Activated naive CD8-positive, alpha-beta T cell treated with anti-CD3 and anti-CD28 coated beads for 36 hours (primary cell): ENCODE measurements at places on chromosomes 1 and 21. TPM values are rescaled to one million over a fixed set of nuclear protein-coding genes. Genes with fewer than 3 reads are reported as not detected.

The LENEP gene
- total RNA-seq: not detected

DNA sequence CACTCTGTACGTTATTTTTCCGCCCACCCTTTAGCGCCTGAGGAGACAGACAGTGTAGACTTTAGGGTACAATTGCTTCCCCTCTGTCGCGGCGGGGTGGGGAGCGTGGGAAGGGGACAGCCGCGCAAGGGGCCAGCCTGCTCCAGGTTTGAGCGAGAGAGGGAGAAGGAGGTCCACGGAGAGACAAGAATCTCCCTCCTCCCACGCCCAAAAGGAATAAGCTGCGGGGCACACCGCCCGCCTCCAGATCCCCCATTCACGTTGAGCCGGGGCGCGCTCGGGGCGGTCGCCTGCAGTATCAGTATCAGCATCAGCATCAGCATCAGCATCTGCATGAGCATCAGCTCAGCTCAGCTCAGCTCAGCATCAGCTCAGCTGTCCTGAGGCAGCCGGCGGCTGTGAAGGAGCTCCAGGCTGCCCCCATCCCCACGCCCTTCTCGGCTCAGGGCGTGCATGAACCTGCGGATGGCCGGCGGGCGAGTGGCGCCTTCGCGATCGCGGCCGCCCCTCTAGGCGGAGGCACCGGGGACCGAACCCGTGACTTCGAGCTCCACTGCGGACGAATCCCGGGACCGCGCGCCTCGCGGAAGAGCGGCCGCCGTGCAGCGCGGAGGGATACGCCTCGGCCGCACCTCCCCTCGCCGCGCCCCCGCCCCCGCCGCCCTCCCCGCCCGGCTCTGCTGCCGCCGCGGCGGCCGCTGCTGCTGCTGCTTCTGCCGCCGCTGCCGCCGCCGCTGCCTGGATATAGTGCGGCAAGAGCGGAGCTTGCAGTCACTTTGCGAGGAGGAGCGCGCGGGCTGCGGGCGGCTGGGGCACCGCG is at the start of gene NCAM2:
NCAM2 (plus strand) TSS at position 774 of the 820 bp plus-strand sequence.
- peaks cover 49% of the 10 kb centered on the region for H3K27me3 ChIP-seq
- no peaks in the 10 kb centered on the region for H3K36me3 ChIP-seq
- H3K4me1 ChIP-seq: peaks cover 13% of the 10 kb centered on the region
- peak; percentile 69 for DNase-seq

The ITLN2 gene
- not detected for total RNA-seq

The COL24A1 gene
- not detected for total RNA-seq

The CFHR2 gene
- total RNA-seq: not detected

DNA sequence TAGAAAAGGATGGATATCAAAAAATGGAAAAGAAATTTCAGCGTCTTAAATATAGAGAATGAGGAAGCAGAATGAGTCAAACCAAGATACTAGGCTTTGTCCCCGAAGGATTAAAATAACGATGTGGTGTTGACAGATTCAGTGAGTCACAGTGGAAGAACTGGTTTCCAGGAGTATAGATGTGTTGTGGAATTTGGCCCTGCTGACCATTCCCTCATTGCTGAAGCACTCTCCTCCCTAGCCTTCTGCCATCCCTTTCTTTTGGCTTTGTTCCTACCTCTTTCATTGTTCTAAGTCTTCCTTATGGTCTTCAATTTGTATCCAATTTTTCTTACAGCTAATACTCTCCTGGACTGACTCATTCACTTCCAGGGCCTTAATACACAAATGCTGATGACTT is 23.1 kb upstream of the USP25 start:
- H3K4me3 ChIP-seq: no peak overlapping the region
- no peak for DNase-seq
- no peaks in the 10 kb centered on the region for H3K27me3 ChIP-seq
- no peak overlapping the region for H3K27ac ChIP-seq
- H3K4me1 ChIP-seq: no peaks in the 10 kb centered on the region

The CENPL gene
- total RNA-seq: 30.7 TPM

DNA sequence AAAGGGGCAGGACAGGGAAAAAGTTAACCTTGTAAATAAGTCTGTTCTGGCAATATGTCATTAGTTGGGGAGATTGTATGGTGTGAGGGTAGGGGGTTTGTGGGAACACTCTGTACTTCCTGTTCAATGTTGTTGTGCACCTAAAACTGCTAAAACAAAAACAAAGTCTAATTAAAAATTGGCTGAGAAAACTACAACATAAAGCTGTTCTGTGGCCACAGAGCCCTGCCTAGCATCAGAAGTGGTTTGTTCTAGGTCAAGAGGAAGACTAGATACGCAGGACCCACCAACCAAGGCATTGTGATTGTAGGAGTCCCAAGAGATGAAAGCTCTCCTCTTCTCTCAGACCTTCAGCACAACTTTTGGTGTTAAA is 81.0 kb upstream of the LRRC8D start:
- H3K36me3 ChIP-seq: peaks cover 20% of the 10 kb centered on the region
- peak overlapping the region; percentile 91 for H3K27ac ChIP-seq
- H3K27me3 ChIP-seq: no peaks in the 10 kb centered on the region
- peak overlapping the region; percentile 63 for H3K4me3 ChIP-seq

The IVL gene
- not detected for total RNA-seq

The CFHR4 gene
- total RNA-seq: not detected

GRCh38 chr1:117674521-117675400 is 68.9 kb downstream of the TENT5C start:
- no peak overlapping the region for H3K27ac ChIP-seq
- no peak for DNase-seq
- no peak overlapping the region for H3K4me3 ChIP-seq
- H3K4me1 ChIP-seq: peaks cover 7% of the 10 kb centered on the region
- H3K36me3 ChIP-seq: no peaks in the 10 kb centered on the region

DNA sequence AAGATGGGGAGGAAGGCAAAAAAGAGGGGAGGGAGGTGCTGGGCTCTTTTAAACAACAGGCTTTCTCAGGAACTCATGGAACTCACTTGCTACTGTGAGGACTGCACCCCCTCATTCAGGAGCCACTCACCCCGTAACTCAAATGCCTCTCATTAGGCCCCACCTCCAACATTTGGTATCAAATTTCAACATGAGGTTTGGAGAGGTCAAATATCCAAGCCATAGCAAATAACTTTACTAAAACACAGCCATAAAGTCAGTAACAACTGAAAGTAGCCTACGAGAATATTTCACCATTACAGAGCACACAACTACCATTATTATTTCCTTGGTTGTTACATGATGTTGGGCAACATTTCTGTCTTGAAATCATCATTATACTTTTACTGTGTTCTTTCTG is 13.1 kb upstream of the DMRTB1 start:
- no peaks in the 10 kb centered on the region for H3K4me1 ChIP-seq
- DNase-seq: no peak
- peaks cover 6% of the 10 kb centered on the region for H3K27me3 ChIP-seq
- H3K4me3 ChIP-seq: no peak overlapping the region
- no peaks in the 10 kb centered on the region for H3K36me3 ChIP-seq

DNA sequence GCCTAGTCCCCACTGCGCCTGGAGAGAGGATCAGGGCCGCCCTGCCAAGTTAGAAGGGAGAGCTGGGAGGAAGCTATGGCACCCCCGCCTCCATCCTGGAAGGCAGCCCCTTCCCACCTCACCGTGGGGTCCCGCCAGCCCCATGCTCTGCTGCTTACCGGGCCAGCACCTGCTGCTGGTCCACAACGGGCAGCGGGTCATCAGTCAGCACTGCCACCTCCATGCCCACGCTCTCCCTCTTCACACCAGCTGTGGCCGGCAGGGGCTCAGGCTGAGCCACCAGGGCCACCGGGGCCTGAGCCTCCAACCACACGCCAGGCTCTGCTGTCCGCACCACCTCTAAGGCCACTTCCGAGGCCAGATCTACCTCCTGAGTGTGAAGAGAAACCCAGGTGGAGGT is 23.5 kb upstream of the DDOST start:
- H3K27ac ChIP-seq: no peak overlapping the region
- peaks cover 18% of the 10 kb centered on the region for H3K27me3 ChIP-seq
- DNase-seq: no peak

The PYHIN1 gene
- total RNA-seq: 1.4 TPM

The PSRC1 gene
- 12.2 TPM for total RNA-seq

DNA sequence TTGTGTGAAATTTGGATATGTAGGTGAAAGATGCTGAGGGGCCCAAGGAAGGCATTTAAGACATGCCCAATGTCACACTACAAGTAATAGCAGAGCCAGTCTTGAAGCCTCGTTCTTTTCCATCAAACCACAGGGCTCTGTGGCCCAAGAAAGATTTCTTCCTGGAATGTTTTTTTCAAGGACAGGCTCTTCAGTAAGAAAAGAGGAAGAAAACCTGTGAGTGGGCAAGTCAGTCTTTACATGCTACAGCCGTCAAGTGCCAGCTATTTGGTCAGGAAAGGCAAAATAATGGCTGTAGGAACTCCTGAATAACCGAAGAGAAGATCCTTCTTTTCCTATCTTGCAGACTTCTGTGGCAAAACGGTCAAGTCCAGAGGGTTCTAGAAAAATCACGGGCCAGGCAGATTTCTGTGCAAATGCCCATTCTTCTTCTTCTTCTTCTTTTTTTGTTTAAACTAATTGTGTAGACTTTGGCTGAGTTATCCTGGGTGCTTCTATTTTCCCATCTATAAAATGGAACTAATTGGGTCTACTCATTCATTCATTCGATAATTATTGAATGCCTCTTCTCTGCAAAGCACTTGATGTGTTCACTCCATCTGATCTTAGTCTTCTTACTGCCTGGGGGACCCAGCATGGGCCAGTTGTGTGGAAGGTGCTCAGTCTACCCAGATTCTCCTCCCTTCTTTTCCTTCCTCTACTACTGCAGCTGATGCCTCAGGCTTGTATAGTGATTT is 1.9 kb upstream of the ID3 start:
- no peak overlapping the region for H3K4me3 ChIP-seq
- no peaks in the 10 kb centered on the region for H3K27me3 ChIP-seq
- peaks cover 18% of the 10 kb centered on the region for H3K36me3 ChIP-seq

The CHD5 gene
- total RNA-seq: 0.44 TPM

The TRIM63 gene
- total RNA-seq: not detected

DNA sequence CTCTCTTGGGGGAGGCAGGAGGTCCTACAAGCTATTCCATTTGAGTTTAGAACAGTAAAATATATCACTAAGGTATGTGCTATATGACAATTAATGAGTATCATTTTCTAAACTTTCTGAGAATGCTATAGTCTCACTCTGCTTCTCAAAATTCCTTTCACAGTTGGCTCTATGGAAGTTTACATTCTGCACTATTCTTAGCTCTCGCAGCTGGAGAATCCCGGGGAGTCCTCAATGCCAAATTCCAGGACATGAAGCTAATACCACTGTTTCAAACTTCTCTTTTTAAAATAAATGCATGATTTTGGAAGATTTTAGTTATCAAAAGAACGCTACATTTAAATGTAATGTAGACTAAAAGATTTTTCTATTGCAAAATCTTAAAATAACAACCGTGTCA is 22.4 kb upstream of the PALMD start:
- H3K36me3 ChIP-seq: no peaks in the 10 kb centered on the region
- H3K4me3 ChIP-seq: no peak overlapping the region
- DNase-seq: no peak
- H3K4me1 ChIP-seq: no peaks in the 10 kb centered on the region
- H3K27me3 ChIP-seq: no peaks in the 10 kb centered on the region

DNA sequence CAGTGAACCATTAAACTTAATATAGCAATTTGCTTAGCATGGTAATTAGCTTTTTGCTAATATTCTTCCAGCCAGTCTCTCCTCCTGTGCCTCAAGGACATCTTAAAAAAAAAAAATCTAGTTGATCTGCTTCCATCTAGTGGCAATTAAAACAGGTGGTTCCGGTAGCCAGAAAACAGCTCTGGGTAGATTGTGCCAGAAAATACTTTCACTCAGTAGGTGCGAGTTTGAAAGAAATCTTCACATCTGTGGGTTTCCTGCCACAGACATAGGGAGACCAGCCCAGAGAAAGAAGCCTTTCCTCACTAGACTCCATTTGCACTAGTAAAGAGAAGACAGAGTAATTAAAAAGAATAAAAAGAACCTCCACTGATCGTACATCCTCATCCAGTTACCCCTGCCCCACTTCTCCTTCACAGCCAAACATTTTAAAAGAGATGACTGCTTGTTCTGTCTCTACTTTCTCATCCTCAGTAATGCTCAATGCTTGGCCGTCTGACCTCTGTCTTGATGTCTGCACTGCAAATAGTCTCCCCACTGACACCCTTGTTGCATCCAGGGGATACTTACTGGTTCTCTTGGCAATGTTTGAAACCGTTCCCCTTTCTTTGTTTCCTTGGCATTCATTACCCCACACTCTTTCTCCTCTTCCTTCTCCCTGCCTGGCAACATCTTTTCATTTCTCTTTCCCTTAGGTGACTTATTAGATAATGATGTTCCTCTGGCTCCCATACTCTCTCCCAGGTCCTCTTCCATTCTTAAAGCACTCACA is 16.9 kb downstream of the SELL start:
- peaks cover 72% of the 10 kb centered on the region for H3K36me3 ChIP-seq
- no peaks in the 10 kb centered on the region for H3K27me3 ChIP-seq
- peak overlapping the region; percentile 98 for H3K27ac ChIP-seq
- peak overlapping the region; percentile 35 for H3K4me3 ChIP-seq

The RXRG gene
- total RNA-seq: 0.10 TPM

DNA sequence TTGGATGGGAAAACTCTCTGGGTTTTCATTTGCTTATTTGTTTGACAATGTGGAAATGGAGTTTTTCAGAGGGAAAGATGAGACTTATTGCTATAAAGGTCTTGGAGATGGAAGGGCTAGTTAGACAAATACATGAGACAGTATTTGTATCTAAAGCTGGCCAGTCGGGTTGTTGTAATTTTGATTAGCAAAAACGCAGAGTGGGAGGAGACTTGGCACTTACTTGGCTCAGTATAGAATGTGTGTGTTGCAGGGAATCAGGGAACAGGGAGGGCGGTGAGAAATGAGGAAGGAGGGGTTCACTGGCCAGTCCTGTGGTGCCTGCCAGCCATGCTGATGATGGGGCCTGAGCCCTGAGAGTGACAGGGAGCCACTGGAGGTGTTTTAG is 6.0 kb upstream of the FOXE3 start:
- no peak overlapping the region for H3K4me3 ChIP-seq
- DNase-seq: no peak
- H3K4me1 ChIP-seq: no peaks in the 10 kb centered on the region

- no peak overlapping the region for H3K27ac ChIP-seq
- H3K36me3 ChIP-seq: peaks cover 18% of the 10 kb centered on the region
- no peak for DNase-seq
- peaks cover 3% of the 10 kb centered on the region for H3K27me3 ChIP-seq
These were observed 29.8 kb downstream of the UCK2 start for GRCh38 chr1:165857046-165857801.

The KIF26B gene
- 0.84 TPM for total RNA-seq
